ENCODE measurements at places on chromosomes 12 and 14. TPM values are rescaled to one million over a fixed set of nuclear protein-coding genes. Genes with fewer than 3 reads are reported as not detected.

DNA sequence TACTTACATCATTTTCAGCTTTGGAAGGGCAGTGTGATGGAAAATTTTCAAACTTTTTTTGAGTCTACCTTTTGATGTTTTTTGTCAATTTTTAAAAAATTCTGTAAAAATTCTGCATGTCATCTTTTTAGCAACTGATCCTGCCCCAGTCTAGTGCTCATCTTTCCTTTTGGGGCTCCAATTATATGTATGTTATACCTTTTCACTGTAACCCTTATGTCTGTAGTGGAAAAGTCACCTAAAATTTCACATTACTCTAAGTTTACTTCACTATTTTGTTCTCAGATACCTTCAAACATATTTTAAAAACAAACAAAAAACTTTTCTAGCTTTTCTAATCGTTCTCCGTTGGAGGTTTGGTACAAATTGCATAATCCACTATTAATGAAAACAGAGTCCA, 32.5 kb upstream of the MYRFL start:
- no peak for DNase-seq

GRCh38 chr14:99981806-99982205, 83.4 kb upstream of the EVL start:
- DNase-seq = no peak

DNA sequence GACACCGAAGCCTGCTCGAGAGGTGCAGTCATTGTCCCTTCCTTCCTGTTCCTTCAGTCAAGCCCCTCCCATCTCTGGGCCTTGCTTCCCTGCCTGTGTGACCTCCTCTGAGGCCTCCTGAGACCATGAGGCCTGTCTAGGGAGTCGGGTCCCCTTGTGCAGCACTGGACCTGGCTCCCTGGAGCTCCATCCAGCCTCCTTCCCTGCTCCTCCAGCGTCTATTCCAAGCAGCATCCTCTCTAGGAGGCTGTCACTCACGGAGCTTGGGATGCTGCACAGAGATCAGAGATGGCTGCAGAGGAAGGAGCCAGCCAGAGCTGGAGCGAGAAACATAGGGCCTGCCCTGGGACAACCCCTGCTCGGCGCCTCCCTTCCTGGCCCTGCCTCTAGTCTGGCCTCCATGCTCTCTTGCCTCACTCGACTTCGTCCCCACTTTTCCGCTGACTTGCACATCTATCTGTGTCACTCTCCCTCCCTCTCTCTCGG, 142.7 kb downstream of the BCL11B start:
- DNase-seq = no peak

DNA sequence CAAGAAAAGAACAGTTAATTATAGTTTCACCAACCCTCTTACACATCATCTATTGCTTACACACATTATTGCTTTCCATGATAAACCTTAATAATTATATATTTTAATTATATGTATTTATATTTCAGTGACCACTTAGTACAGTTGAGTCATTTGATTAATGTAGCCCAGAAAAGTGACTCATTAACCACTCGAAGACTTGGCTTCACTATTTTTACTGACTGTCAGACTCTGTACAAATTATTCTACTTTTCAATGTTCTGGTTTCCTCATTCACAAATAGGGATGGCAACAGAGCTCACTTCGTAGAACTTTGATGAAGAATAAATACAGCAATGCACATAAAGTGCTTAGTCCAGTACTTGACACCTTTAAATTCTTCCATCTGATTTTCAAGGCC, 98.3 kb downstream of the CFAP54 start:
- no peak for DNase-seq

The GRIP1 gene
- 2.3 TPM for polyA plus RNA-seq

The EMP1 gene
- polyA plus RNA-seq = 33.8 TPM

The ARMH4 gene
- 2.1 TPM for polyA plus RNA-seq

The HHIPL1 gene
- 0.75 TPM for polyA plus RNA-seq

Measured in right cardiac atrium (tissue), 5 donors.